Activated CD4-positive, alpha-beta T cell treated with anti-CD3 and anti-CD28 coated beads, Interleukin-2, amount 10 ng/mL, durations not matched to agents 7 days and 5 days (primary cell): ENCODE measurements at places on chromosomes 12 and 14. TPM values are rescaled to one million over a fixed set of nuclear protein-coding genes. Genes with fewer than 3 reads are reported as not detected.

The CTSG gene
- total RNA-seq = not detected

The APOF gene
- total RNA-seq = not detected

The P3H3 gene
- 0.40 TPM for total RNA-seq

The SRRM4 gene
- not detected for total RNA-seq

The PRKD1 gene
- not detected for total RNA-seq
